ENCODE measurements at places on chromosomes 5 and 9. TPM values are rescaled to one million over a fixed set of nuclear protein-coding genes. Genes with fewer than 3 reads are reported as not detected.

NUDT2 gene
- 34.5 TPM for polyA plus RNA-seq

PAEP gene
- not detected for polyA plus RNA-seq

DNA sequence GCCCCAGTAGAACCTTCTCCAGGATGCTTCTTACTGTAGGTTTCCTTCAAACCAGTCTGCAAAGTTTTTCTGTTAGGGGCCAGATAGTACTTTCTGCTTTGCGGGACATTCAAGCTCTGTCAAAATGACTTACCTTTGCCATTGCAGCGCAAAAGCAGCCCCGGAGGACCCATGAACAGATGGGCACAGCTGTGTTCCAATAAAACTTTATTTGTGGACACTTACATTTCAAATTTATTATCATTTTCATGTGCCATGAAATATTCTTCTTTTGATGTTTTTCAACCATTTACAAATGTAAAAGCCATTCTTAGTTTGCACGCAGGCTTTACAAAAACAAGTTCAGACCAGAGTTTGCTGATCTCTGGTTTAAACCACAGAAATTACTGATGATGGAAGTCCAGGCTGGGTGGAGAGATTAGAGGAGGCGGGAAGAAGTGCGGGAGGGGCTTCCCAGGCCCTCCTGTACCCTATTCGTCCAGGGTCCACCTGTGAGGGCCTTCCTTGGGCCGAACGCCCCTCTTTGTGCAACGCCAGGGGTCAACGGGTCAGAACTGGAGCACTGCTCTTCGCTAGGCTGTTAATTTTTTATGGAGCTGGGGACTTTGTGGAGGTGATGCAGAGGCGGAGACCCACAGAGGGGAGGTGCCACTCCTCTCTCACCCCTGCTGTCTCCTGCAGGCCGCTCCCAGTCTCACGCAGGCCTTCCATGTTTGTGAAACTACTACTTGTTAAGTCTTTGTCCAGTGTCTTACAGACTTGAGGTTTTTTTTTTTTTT, 7.6 kb upstream of the ASS1 start:
- no peak for DNase-seq

GPX8 gene
- 11.5 TPM for polyA plus RNA-seq

DNA sequence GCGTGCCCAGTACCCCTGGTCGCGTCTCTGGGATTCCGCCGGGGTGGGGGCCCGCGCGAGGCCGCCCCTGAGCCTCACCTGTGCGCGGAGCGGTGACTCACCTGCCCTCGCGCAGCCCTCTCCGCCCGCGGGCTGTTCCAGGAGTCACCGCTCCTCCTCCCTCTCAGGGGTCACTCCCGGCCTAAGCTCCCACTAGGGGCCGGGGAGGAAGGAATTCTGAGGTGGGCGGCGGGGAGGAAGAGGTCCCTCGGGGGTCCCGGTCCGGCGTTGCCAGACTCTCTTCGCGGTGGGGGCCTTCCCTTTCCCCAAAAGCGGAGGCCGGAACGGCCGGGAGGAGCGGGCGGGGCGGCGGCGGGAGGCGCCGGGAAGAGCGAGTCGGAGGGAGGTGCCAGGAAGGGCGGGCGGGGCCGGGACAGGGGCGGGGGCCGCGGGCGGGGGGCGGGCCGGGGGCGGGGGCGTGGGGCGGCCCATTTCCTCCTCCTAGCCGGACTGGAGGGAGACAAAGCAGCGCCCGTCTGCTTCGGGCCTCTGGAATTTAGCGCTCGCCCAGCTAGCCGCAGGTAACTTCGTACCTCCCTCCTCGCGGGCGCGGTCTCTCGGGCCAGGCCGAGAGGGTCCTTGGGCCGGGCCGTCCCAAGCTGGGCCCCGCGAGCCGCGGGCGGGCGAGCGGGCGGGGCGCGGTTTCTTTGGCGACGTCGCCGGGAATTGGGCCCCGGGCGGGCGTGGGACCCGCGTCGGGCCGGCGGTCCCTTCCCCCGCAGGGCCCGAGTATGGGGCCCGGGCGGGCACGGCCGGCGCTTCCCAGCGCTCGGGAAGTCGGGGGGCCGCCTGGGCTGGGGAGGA, at the start of gene CTNNA1:
Gene CTNNA1, plus strand, starts transcription at position 475 of the 843 bp plus-strand sequence. CDS start 28,500 bp downstream, outside the sequence.
- peak; percentile 82 for DNase-seq

GRCh38 chr9:83991355-83991754, 10.8 kb downstream of the RMI1 start:
- DNase-seq: no peak

DNA sequence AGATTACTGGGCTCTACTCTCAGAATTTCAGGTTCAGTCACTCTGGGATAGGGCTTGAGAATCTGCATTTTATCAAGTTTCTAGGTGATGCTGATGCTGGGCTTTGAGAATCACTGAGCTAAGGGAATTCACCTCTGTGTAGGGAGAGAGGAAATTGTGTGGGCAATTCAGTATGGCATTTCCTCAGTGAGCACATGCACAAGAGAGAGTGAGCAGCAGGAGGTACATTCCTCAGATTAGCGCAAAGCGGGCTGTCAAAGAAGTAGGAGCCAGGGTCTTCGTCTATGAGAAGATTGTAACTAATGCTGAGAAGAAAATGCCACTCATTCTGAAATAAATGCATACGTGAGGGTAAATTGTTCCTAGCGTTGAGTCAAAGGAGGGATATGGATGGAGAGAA, 175.9 kb downstream of the KIF4B start:
- DNase-seq: no peak

DNA sequence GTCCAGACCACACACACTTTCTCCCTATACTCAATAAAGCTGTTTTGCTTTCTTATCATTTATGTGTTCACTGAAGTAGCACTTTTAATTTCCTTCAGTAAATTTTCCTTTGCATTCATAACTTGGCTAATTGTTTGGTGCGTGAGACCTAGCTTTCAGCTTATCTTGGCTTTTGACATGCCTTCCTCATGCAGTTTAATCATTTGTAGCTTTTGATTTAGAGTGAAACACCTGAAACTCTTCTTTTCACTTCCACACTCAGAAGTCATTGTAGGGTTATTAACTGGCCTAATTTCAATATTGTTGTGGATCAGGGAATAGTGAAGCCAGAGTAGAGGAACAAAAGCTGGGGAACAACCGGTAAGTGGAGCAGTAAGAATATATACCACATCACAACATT, 114.7 kb downstream of the ST8SIA4 start:
- DNase-seq: no peak

SPOCK1 gene
- 1.5 TPM for polyA plus RNA-seq

DNA sequence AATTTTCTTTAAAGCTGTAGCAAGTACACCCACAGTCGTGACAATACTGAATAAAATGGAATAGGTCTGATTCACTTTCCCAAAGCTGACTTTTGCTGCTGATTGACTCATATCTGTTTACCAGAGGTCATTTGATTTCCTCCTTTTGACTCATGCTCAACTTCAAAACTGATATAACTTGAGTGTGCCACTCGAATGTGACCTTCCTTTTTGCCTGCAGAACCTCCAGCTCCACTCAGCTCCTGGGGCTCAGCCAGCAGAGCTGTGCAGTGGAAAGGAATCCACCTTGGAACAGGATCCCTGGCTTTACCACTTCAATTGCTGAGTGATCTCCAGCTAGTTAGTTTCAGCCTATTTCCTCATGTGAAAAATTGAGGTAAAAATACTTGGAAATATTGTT, 84.1 kb downstream of the FEM1C start:
- DNase-seq: peak; percentile 80

EGFLAM gene
- 1.6 TPM for polyA plus RNA-seq

GRCh38 chr5:172820046-172820767, 13.8 kb upstream of the ERGIC1 start:
- peak; percentile 78 for DNase-seq

DNA sequence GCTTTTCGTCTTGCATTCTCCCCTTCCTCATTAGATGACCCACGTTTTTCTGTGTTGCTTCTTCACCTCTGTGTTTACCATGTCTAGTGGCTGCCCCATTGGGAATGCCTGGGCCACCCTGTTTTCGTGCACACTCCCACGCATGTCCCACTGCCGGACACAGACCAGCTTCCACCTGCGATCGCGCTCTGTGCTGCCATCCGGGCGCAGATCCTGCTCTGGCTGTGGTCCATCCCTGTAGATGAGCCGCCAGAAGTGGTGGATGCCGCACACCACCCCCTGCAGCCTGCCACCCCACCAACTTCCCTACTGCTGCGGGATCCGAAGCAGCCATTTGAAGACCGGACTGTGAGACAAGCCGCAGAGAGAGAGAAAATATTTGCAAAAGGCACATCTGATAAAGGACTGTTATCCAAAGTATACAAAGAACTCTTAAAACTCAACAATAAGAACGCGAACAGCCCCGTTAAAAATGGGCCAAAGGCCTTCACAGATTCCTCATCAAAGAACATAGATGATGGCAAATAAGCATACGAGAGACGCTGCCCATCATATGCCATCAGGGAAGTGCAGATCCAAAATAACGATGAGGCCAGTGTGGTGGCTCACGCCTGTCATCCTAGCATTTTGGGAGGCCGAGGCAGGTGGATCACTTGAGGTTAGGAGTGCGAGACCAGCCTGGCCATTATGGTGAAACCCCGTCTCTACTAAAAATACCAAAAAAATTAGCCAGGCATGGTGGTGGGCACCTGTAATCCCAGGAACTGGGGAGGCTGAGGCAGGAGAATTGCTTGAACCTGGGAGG, 163.7 kb downstream of the COL23A1 start:
- DNase-seq: no peak

AFAP1L1 gene
- 1.8 TPM for polyA plus RNA-seq

TEK gene
- 0.56 TPM for polyA plus RNA-seq

ZNF658 gene
- polyA plus RNA-seq: 1.4 TPM

DNA sequence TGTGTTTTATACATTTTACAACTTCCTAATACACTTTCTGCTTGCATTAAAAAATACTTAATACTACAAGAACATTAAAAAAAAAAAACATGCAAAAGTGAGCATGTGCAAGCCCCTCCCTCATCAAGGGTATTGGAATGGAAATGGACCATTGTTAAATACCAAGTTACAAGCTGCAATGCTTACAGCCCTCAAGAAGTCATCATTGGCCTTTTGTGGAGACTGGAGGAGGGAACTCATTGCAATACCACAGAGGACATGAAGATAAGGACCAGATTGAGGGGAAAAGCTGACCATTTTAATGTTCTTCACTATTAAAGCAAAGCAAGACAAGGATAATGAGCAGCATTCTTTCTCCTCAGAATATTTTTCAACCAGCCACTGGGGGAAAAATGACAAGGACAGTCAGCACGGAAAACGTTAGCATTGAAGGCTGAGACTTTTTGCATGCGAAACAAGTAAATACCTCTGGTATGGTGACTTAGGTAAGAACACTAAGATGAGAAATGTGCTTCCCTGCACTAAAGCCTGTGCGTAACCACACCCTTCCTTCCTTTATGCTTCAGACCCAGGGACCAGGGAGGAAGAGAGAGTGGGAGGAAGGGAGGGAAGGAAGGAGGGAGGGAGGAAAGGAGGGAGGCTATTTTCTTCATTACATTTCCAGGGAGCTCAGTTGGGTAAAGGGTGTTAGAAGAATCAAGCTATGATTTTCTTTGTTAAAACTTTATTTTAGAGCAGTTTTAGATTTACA, 141.1 kb upstream of the RAPGEF1 start:
- DNase-seq: no peak

DNA sequence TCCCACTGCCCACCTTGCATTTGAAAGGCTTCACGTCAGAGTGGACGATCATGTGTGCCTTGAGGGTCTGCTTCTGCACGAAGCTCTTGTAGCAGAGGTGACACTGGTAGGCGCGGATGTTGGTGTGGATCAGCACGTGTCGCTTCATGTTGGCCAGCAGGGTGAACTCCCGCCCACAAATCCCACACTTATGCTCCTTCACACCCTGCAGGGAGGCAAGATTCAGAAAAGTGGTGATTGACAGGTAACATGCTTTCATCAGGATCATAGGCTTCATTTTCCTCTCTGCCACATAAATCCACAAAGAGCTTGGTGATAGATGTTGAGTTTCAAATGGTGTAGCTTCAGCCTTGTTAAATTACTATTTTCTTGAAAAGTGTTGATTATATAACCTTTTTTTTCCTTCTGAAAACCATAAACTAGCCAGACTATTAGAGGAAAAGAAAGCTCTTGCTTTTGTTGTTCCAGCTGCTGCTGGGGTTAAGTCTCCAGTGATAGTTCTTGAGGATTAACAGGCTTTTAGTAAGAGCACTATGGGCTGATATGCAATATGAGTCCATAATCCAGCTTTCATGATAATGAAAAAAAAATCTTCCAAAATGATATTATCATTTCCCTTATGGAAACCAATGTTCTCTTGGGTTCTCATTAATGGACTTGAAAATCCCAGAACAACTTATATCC, 50.7 kb downstream of the ZNF366 start:
- no peak for DNase-seq

- DNase-seq: no peak
These were observed 489.6 kb downstream of the MAN2A1 start for GRCh38 chr5:110179321-110179720.

- DNase-seq: no peak
These were observed 9.0 kb upstream of the LIX1 start for GRCh38 chr5:97151370-97151769.

CCNB1 gene
- 7.2 TPM for polyA plus RNA-seq

OBP2B gene
- not detected for polyA plus RNA-seq
